ENCODE measurements at places on chromosomes 1 and 21. TPM values are rescaled to one million over a fixed set of nuclear protein-coding genes. Genes with fewer than 3 reads are reported as not detected.

WASF2 gene
- 30.5 TPM for polyA plus RNA-seq

MRAP gene
- polyA plus RNA-seq: 6.5 TPM

- DNase-seq: no peak
Measured at GRCh38 chr1:24254783-24255182, 64.4 kb upstream of the GRHL3 start.

DNA sequence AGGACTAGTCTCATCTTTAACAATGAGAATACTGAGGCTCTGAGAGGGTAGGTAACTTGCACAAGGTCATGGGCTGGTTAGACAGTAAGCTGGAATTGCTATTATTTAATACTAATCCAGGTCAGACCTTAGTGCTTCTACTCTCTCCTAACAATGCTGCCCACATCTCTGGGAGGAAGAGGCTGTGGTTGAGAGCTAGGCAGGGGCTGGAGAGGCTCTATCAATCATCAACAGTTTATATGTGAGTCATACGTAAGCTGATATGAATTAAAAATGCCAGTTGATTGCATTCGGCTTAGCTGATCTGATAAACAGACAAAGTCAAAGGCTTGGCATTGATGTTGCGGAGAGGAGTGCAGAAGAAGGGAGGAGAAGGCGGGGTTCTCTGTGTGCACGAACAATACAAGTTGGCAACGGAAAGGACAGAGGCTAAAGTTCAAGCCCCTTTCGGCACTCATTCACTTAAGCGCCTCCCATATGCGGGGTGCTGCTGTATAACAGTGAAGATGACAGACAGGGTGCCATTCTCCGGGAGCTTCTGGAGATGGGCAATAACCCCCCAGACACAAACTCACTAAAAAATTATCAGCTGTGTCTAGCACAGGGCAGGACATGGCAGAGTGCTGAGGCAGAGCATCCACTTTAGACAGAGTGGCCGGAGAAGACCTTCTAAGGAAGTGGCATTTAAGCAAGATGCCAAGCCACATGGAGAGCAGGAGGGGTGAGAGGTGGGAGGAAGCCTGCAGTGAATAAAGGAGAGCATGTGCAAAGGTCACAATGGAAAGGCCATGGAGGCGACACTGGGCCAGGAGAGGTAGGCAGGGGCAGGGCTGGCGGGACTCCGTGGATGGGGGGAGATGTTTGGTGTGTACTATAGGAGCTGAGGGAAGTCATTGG is 195.2 kb downstream of the ZSCAN20 start:
- no peak for DNase-seq

GRCh38 chr1:183203094-183203493 is 17.0 kb downstream of the LAMC2 start:
- DNase-seq: no peak

DNA sequence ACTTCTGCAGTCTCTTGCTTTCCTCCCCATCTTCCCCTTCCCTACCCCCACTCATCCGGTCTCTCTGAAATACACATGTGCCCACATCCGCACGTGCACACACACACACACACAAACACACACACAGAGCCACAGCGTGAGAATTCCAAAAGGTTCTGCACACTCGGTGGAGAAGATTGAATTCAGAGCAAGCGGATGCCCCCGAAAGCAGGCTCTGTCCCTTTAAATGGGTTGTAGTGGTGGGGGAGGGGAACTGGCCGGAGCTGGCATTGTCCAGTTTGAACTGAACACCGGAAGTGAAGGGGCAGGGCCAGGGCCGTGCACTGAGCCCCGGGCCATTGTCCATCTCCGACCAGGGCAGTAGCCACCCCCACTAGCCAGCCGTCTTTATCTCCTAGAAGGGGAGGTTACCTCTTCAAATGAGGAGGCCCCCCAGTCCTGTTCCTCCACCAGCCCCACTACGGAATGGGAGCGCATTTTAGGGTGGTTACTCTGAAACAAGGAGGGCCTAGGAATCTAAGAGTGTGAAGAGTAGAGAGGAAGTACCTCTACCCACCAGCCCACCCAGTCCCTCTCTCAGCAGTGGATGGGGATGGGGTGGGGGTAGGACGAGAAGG is 1.3 kb upstream of the LIN28A start:
- DNase-seq: no peak

DNA sequence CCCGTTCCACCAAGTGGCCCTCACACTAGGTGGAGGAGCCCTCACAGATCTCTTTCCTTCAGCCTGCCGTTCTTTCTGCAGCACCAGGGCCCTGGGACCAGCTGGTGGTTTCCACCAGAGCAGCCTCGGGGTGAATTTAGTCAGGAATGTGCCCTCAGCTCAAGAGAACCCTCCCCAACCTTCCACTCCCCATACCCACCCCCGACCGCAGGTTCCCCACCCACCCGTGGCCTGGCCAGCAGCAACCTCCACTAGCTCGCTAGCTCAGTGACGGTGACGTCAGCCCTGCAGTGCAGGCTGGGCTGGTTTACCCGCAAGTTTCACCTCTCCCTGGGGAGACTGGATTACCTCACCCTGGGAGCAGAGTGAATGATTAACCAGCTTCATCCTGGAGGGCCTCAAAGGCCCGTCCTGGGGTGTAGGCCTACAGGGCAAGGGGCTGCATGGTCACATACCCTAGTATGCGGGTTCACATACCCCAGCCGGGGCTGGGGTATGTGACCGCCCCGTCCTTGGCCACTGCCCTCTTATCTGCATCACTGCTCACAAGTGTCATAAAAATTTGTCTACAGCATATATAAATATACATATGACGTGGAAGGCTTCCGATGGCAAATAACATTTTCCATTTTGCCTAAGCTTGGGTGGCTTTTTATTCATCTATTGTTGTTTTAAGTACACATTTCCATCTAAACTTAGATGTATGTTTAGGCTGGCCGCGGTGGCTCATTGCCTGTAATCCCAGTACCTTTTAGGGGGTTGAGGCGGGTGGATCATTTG is 24.5 kb downstream of the ELF3 start:
- peak; percentile 80 for DNase-seq

DNA sequence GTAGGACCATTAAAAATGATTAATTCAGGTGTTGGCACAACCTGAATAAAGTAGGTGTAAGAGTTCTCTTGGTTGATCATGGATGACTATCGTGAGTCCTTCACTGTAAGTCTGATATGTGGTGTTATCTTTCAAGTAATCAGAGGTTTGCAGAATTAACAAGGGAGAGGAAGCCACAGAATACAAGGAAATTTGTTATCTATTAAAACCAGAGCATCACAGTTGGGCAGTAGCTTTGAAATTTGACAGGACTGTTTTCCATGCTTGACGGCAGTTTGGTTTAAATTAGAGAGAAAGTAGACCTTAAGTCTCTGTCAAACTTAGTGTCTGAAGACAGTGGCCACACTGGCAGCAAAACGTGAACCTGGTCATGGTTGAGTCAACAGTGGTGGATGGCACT is 139.5 kb upstream of the KCNK2 start:
- no peak for DNase-seq

GRCh38 chr1:22750685-22751051 is 40.0 kb downstream of the EPHB2 start:
- no peak for DNase-seq

GRCh38 chr1:229874136-229874535 is 192.9 kb upstream of the GALNT2 start:
- no peak for DNase-seq

DNA sequence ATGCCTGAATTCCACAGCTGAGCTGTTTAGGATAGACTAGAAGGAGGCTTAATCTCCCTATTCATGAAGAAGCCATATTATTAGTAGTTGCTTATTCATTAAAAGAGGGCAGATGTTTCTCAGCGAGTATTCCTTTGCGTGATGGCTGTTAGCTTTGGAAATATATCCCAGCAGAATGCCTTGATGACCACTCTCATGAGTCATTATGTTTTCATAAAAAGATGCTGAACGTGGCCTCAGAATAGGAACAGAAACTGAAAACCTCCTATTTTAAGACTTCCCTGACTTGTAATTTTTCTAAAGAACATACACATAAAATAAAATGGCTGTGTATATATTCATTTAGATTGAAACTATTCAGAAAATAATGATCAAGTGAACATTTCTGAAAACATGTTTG is 9.6 kb upstream of the PLA2G4A start:
- DNase-seq: no peak

- DNase-seq: no peak
Measured at GRCh38 chr1:4267381-4268261, 367.5 kb upstream of the C1orf174 start.

DNA sequence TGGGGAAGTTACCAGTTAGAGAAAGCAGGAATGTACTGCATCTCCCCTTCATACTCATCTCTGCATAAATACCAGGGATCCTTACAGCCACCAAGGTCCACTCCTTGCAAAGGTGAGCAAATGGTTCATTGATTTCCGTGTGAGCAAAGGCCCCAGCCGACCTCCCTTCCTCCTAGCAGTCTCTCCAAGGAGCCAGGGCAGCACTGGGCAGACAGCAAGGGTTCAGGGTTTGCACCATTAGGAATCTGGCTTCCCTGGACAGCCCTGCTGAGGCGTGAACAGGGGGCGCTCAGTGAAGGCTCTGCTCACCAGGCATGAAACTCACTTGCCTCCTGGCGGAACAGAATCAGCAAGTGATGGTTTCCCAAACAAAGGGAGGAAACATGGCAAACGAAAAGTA is 65.7 kb downstream of the MRPL37 start:
- no peak for DNase-seq

DNA sequence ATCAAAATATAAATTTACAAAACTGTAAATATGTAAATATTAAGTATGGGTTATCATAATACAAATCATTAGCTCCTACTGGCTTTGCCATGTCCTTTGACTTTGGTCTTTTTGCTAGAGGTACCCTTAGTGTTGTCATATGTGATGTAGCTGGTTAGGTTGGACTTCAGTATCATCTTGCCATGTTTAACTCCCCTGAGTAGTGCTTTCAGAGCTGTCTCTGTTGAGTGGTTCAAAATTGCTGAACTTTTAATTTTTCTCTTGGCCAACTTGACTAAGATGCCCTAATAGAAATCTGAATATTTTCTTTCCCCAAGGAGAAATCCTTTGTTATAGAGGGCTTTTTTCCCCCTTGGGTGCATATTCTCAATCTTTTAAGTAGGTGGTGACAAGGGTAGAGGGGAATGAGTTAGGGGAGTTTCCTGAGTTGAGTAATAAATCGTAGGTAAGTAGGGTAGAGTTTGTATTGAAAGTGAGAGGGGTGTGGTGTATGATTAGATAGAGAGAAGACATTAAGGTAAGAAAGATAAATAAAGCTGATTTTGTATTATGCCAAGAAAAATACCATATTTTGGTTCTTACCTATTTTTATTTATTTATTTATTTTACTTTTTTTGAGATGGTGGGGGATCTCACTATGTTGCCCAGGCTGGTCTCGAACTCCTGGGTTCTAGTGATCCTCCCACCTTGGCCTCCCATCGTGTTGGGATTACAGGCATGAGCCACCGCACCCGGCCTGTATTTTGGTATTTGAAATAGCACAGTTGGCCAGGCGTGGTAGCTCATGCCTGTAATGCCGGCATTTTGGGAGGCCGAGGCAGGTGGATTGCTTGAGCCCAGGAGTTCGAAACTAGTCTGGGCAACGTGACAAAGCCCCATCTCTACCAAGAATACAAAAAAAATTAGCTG is 21.8 kb downstream of the RPRD2 start:
- DNase-seq: no peak

GRCh38 chr1:6554907-6555778 is at the start of gene TAS1R1:
TSS of gene TAS1R1 (plus strand) at chr1:6555307. CDS start at chr1:6555374, 67 bp downstream.
- peak; percentile 87 for DNase-seq

GRCh38 chr1:52238887-52239707 is 97.2 kb downstream of the ZFYVE9 start:
- no peak for DNase-seq

Measured in sigmoid colon (tissue), 7 donors.